Activated CD4-positive, alpha-beta T cell treated with anti-CD3 and anti-CD28 coated beads, Interleukin-2, amount 50 U/mL, for 24 hours (primary cell): ENCODE measurements at places on chromosomes 7 and 10.

DNA sequence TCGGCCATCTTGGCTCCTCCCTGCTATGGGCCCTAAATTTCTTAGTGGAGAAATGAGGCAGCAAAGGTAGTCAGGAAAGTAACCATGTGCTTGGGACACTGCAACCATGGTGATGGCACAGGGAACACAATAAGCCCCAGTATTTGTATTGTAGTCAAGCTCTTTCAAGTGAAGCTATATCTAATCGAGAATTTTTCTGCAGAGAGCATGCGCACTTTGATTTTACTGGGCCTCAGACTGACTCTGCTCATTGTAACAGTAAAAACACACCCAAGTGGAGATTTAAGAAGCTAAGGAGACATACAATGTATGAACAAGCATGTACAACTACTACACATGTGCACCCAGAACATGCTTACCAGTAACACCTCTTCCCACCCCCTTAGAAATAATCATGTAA, 67.3 kb upstream of the TMEM229A start:
- no peak for DNase-seq

DNA sequence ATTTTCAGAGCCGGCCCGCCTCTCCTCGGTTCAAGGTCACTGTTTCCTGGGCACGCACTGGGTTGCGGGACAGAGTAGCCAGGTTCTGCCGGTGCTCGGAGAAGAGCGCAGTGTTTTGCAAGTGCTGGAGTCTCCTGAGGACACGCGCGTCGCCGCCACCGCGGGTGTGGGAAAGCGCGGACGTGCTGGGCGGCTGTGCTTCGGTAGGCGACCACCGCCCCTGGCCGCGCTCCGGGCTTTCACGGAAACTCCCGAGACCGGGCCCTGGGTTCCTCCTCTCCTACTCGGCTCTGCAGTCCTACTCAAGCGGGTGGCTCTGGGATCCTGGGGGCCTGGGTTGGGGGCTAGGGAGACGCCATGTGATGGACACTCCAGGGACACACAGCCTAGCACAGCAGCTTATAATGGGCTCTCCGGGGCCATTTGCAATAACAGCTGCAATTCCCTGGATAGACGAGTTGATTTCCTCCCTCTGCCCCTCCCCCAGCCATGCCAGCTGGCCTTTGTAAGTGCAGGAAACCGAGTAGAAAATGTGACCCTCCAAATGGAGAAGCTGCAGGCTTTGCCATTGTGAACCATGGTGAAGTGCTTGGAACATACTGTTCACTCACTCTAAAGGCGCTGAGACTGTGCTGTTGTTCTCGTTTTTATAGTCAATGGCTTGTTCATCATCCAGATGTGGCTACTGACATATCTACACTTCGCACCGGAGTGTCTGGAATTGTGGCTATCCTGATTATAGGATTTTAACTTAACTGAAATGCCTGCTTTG, 2.1 kb downstream of the FRAT1 start:
- DNase-seq: no peak

GRCh38 chr7:69422574-69422985, 175.7 kb upstream of the AUTS2 start:
- no peak for DNase-seq

DNA sequence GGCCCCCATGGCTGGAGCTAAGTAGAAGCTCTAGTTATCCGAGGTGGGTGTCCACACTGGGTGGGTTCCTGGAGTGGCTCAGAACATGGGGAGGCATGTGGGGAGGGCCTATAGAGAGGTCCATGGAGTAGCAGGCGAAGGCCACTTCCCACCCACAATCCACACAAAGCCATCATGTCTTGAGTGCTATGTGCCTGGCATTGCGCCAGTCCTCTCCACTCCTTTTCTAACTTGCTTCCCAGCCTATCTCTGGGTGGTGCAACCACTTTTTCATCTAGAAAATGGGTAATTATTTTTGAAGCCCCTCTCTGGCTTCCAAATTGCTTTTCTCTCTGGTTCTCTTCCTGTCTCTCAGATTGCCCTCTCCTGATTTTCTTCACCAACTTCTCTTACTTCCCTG, 263.6 kb downstream of the PHTF2 start:
- DNase-seq: no peak

GRCh38 chr10:97540669-97541500, 31.7 kb upstream of the ANKRD2 start:
- no peak for DNase-seq

- no peak for DNase-seq
These were observed 484.4 kb downstream of the SORCS1 start for GRCh38 chr10:106680061-106680460.

GRCh38 chr10:84946904-84947303, 618.5 kb downstream of the CCSER2 start:
- no peak for DNase-seq

DNA sequence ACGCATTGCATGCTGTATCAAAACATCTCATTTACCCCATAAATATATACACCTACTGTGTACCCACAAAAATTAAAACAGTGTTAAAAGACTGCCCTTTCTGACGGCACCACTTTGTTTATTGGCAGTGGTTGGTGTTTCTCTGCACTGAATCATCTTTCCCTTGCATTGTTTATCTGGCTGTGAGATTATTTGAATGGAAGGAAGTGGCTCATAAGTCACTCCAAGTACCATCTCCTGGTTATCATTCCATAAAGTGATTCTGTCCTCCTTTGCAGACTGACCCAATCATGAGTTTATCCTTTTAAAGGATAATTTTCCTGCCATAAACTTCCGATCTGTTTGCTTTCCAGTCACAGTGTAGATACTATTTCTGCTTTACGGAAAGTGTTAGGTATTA, 183.8 kb downstream of the CAMK1D start:
- DNase-seq: no peak

GRCh38 chr7:89028319-89028718, 232.8 kb upstream of the TEX47 start:
- no peak for DNase-seq

DNA sequence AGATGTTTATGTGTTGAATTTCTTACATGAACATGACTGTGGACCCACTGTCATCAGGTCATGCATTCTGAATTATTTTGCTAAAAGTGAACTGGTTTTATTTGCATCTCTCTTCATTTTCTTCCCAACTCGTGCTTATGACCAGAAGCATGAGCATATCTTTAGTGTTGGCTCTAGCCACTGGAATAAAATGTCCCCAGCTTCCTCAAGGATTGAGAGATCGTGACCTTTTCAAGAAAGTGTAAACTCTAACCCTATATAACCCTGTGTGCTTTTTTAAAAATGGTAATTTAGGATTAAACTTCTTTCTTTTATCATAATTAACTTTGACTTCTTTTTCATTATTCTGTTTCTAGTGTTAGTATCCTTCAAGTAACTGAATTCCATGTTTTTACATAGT, 55.5 kb downstream of the VTI1A start:
- no peak for DNase-seq

- DNase-seq: no peak
These were observed 81.8 kb downstream of the MYL10 start for GRCh38 chr7:101547022-101547915.

- no peak for DNase-seq
These were observed 56.2 kb upstream of the ABLIM1 start for GRCh38 chr10:114714281-114714741.

- DNase-seq: no peak
These were observed 9.0 kb downstream of the MTURN start for GRCh38 chr7:30143748-30144251.

DNA sequence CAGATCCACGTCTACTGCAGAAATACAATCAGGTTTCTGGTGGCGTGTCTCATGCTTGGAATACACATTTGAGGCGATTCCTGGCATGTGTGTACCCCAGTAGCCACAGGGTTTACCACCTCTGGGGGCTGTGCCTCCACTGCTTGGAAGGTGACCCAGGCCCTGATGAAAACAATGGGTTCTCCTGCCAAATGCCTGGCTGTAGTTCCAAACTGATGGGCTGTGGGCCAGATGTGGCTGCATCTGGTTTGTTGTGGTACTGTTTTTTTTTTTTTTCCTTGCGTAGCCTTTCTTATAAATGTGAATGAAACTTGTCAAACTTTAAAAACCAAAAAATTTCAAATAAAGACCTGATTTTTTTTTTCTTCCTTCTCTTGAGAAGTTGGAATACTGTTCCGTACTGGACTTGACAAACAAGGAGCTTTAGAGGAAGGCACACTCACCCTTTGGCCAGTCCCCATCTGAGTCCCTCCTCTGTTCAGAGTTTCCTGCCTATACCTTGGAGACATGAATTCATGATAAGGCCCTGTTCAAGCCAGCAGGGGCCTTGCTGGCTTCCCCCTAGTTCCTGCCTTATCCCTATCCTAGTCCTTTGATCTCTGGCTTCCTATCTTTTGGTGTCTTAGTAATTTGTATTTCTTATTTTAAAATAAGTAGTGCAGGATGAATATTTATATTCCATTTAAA, 217.1 kb downstream of the PHTF2 start:
- no peak for DNase-seq

- DNase-seq: no peak
These were observed 26.4 kb downstream of the SLC35B4 start for GRCh38 chr7:134290286-134290685.

DNA sequence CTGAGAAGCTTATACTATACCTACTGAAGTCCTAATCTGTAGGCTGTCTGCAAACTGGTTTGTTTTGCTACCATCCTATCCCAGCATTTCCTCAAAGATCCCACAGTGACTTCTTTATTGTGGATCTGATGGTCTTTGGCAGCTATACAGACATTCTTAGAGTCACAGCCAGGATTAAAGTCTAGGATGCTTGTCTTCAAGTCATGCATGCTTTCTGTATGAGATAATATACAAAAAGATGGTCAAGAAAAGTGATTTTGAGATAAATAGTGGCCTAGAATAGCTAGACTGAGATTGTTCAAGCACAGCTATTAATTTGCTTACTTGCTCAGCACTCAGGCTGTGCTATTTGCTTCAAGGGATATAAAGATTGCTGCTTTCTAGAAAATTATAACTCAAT, 454.4 kb downstream of the AUTS2 start:
- DNase-seq: no peak

- no peak for DNase-seq
These were observed 64.7 kb upstream of the ATRNL1 start for GRCh38 chr10:115028419-115028818.
